ENCODE measurements at places on chromosomes 13 and 19. TPM values are rescaled to one million over a fixed set of nuclear protein-coding genes. Genes with fewer than 3 reads are reported as not detected.

The PRODH2 gene
- total RNA-seq = not detected

The COG3 gene
- total RNA-seq = 12.3 TPM

The FOXA3 gene
- not detected for total RNA-seq

The KCTD12 gene
- 42.8 TPM for total RNA-seq

The BICRA gene
- total RNA-seq = 8.8 TPM

The SBK3 gene
- total RNA-seq = 17.6 TPM

The CELF5 gene
- not detected for total RNA-seq

The PLPP2 gene
- total RNA-seq = 0.76 TPM

The PSG3 gene
- not detected for total RNA-seq

The DOCK6 gene
- total RNA-seq = 35.1 TPM

The SMAD9 gene
- total RNA-seq = 1.9 TPM

The RUBCNL gene
- 0.51 TPM for total RNA-seq

The INTS6 gene
- total RNA-seq = 22.7 TPM

The CD70 gene
- total RNA-seq = not detected
